GM20000 (cell line): ENCODE measurements at places on chromosomes 5 and 9.

- no peak for DNase-seq
Observed at GRCh38 chr5:142944140-142944539, 174.0 kb downstream of the ARHGAP26 start.

DNA sequence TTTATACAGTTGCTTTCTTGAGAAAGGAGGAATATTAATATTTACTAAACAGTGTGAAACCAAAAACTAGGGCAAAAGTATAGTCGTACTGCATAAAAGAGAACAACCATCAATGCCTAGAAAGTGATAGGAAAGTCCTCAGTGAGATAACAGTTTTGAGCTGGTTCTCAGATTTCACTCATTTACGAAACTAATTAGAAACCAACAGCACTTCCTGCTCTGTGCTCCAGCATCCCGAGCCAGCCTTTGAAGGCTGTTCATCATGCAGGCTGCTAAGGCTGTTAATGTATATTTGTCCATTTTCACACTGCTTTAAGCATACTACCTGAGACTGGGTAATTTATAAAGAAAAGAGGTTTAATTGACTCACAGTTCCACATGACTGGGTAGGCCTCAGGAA is 2039.9 kb downstream of the EFNA5 start:
- no peak for DNase-seq

DNA sequence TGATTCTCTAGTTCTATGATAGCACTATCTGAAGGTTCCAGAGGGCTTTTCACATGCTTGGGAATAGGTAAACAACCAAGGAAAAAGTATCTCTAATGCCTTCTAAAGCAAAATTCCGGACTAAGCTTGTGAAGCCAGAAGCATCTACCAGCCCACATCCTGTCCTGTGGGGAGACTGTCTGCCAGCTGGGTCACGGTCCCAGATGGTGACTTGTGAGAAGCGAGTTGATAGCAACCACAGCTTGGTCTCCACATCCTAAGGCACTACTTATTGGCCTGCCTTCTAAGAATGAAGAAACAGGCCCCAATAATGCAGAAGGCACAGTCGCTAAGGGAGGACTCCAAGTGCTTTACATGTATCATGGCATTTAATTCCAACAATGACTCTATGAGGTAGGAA is 184.1 kb upstream of the ADRA1B start:
- DNase-seq, result no peak

- no peak for DNase-seq
Observed at GRCh38 chr9:108167136-108167900, 677.7 kb upstream of the KLF4 start.

- DNase-seq, result no peak
Observed at GRCh38 chr9:134559013-134559412, 82.6 kb upstream of the COL5A1 start.

DNA sequence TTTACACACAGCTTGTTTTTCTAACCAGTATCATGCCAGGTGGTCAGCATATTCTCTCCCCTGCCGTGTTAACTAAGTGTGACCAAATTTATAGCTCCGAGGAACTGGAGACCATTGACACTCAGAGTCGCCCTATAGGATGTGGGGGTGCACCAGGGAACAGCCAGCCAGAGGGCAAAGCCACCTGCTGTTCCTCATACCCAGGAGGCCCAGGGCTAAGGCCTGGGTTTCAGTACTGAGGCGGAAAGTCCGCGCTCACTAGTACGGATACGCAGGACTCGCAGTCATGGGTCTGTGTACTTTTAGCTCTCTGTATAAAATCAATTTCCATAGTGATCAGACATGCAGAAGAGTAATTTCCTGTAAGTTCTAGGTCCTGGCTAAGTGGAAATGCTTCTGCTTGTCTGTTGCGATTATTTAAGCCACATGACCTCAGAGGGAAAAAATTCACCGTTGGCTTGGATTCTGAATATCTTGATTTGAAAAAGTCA is 247.0 kb downstream of the AOPEP start:
- DNase-seq, result no peak

DNA sequence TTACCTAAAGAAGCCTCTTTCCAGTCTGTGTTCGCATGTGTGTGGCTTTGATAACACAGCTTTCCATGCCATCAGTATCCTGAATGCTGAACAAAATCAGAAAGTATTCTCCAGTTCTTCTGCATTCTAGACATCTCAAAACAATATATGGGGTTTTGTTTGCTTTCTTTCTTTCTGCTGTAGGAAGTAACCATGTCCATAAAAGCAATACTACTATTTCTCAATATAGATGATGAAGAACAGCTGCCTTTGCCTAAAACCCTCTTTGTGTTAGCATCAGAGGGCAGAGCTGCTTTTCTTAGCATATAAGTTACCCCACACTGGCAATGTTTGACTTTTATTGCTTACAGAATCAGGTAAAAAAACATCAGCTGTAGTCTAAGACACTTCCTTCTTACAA is 963.6 kb downstream of the CDH12 start:
- no peak for DNase-seq

DNA sequence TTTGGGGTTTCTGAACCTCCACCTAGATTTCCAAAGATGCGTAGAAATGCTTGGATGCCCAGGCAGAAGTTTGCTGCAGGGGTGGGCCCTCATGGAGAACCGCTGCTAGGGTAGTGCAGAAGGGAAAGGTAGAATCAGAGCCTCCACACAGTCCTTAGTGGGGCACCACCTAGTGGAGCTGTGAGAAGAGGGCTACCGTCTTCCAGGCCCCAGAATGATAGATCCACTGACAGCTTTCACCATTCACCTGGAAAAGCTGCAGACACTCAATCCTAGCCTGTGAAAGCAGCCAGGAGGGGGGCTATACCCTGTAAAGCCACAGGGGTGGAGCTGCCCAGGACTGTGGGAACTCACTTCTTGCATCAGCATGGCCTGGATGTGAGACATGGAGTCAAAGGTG is 13.3 kb upstream of the HSDL2 start:
- no peak for DNase-seq
